ENCODE measurements at places on chromosomes 7 and 10.

- DNase-seq = no peak
These were observed 32.8 kb downstream of the IL15RA start for GRCh38 chr10:5944389-5945189.

GRCh38 chr10:2120746-2121145 lies 383.4 kb upstream of the ADARB2 start:
- no peak for DNase-seq

- no peak for DNase-seq
These were observed 71.2 kb downstream of the GFRA1 start for GRCh38 chr10:116201670-116202430.

- DNase-seq = no peak
These were observed 321.3 kb downstream of the CACNA2D1 start for GRCh38 chr7:82122275-82122674.

DNA sequence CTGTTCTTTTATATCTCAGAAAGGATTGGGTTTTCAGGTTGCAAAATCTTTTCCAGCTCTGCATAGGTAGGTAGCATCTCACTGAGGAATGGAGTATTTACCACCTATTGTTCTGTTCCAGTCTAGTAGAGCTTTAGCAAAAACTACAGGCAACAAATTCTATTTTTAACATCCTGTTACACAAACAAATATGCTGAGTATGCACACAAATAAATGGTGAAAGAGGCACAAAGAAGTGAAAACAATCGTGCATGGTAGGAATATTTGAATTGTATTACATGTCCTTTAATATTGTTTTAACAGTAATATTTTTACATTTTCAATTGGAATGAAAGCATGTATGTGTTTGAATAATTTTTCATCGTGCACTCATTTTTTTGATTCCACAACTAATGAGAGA lies 14.5 kb upstream of the MIOS start:
- DNase-seq = no peak

DNA sequence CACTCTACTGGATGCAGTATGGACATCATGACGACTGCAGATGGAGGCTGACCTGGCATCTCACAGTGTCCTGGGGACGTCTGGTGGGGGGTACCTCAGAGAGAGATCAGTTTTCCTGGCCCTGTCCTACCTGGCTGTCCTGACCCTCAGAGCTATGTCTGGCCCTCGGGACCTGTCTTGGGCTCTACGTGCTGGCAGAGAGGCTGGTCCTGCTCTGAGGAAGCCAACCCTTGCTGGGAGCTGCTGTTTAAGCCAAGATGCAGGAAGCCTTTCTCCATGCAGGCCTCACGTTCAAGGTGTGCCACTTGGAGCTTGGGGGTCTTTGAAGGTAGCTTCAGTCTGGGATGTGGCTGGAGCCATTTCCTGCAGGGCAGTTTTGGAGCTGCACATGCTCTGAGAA lies 42.1 kb upstream of the CXCL12 start:
- DNase-seq = no peak

- DNase-seq = no peak
These were observed 18.6 kb upstream of the TMEM225B start for GRCh38 chr7:99579281-99579955.

- no peak for DNase-seq
These were observed 148.2 kb upstream of the TNS3 start for GRCh38 chr7:47730142-47730541.

DNA sequence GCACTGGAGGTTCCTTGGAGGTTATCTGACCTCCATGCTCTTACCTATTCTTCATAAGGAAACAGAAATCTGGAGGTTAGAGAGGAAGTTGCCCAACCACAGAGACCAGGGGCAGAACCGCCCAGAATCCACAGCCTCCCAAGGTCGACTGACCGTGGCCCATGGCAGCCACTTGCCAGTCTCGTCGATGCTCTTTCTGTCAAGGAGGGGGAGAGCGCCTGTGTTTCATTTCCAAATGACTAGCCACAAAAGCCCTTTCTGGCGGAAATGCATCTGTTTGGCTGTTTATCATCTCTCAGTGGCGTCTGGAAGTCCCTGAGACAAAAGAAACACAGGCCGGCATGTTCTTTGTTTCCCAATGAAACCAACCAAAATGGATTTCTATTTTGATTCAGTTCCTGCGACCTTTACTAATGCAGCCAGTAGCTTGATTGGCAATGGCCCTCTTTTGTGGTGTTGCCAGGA lies 2.9 kb downstream of the RAMP3 start:
- DNase-seq = no peak

DNA sequence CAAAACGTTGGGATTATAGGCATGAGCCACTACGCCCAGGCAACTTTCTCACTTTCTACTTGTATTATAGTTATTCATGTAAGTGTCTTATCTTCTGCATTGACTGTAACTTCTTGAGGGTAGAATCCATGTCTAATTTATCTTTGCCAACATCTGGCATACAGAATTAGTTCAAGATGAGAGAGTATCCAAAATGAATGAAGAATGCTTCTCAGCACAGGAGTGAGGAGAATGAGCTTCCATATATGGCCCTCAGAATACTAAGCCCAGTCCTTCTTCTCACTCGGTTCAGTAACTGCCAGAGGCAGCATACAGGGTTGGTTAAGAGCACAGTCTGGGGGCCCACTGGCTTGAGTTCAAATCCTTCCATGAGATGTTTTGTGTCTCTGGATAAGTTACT lies 75.0 kb upstream of the LRRC17 start:
- no peak for DNase-seq

- DNase-seq = no peak
These were observed 140.7 kb downstream of the DYNC2I1 start for GRCh38 chr7:158997110-158997453.

GRCh38 chr10:86257683-86258082 lies 108.9 kb downstream of the GRID1 start:
- no peak for DNase-seq

DNA sequence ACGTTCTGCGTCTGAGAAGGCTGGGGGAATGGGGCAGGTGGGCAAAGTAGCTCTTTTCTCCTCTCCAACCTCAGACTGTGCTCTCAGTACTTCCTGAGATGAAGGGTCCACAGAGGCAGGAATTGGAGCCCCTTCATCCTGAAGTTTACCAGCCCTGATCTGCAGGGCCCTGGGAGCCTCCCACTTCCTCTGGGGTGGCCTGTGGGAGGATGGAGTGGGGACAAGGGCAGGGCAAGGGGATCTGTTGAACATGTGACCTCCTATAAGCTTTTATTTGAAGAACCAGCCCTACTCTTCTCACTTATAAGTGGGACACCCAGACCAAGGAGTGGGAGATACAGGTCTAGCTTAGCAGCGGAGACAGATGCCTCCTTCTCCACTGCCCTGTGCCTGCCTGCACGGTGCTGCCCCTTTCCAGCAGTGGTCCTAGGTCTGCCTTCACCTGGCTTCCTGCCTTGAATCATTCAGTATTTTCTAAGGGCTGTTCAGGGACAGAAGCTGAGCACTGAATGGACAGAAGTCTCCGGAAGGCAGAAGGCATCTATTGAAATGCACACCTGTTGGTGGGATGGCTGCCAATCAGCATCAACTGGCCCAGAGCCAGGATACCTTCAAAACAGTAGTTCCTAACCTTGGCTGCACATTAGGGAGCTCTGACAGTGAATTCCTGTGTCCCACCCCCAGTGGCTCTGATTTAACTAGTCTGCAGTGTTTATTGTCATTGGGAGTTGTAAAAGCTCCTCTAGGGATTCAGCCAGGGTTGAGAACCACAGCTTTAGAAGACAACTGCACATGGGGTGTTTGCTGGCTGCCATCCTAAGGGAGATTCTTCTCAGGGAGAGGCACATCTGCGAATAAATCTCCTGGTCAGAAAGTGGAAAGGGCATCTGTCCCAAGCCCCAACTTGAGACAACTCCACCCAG lies 2.7 kb upstream of the ARHGAP22 start:
- no peak for DNase-seq

GRCh38 chr10:90965720-90966119 lies 44.8 kb upstream of the ANKRD1 start:
- no peak for DNase-seq

GRCh38 chr7:157998884-157999552 lies 588.6 kb downstream of the PTPRN2 start:
- no peak for DNase-seq

- DNase-seq = no peak
These were observed 53.6 kb downstream of the ENTPD1 start for GRCh38 chr10:95809370-95810197.

GRCh38 chr10:123742751-123743440 lies 76.7 kb downstream of the GPR26 start:
- DNase-seq = no peak

DNA sequence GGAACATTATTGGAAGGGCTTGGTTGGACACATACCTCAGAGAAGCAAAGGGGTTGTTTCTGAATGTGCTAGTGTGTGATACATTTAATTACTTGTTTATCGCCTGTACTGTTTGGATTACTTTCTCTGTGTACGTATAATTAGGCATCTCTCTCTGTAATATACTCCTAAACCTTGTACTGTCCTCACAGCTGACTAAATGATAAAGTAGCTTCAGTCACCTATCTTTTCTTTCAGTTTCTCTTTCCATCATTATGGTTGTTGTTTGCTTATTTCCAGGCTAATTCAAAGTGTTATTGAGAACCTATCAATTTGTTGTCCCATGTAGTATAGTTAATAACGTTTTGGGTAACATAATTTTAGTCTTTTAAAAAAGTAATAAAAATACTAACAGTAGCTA lies 34.0 kb downstream of the MXI1 start:
- no peak for DNase-seq

GRCh38 chr10:122521011-122521410 lies 39.5 kb upstream of the DMBT1 start:
- no peak for DNase-seq

GRCh38 chr7:26850193-26850651 lies 14.2 kb downstream of the SKAP2 start:
- DNase-seq = no peak

- no peak for DNase-seq
These were observed 1.0 kb upstream of the CBLL1 start for GRCh38 chr7:107742678-107743566.

DNA sequence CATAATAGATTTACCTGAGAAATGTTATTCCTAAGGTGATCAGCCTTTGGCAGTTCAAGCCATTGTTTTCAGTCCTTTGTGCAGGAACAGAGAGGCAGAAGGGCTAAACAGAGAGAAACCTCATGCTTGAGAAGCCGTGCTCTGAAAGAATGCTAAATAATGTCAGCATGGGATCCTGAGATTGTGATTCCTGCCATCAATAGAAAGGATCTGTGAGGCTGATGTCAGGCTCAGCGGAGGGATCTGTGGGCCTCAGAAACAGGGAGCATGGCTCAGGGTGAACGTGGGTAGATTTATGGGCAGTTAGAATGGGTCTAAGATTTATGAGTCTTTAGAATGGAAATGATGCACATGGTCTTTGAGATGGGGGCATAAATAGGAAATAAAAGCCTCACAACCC lies 439.2 kb upstream of the IGFBP3 start:
- DNase-seq = no peak

DNA sequence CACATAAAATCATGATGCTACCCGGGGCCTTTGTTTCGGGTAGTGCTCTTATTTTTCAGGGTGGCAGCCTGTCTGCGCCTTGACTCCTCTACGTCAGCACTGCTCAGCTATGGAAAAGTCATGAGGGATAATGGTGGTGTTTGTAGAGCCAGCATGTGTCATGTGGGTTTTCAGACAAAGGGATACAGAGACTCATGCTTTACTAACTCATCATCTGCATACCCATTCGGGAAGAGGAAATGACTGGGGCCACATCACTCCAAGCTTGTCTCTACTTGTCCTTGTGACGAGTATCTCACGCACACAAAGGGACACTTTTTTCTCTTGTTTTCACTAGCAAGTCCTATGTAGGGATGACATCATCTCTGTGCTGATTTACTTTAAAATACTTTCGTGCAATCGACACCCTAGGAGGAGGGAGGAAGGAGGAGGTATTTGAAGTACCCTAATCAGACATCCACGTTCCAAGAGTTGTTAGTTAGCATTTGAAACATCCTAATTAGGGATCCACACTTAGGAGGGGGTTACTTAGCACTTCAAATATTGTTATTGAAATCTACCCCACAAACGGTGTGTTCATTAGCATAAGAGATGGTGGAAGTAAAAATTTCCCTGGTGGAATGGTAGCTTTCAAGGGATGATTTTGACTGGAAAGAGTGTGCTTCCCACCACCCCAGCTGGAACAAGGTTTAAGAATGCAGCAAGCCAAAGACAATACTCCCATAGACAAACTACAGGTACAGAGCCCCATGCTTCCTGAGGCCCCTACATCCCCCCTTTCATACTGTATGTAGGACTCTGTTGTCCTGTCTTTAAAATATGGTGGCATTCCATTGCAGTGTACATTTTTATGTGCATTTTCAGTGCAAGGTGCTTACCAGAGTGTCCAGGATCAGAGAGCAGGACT lies 52.0 kb downstream of the THNSL1 start:
- no peak for DNase-seq

DNA sequence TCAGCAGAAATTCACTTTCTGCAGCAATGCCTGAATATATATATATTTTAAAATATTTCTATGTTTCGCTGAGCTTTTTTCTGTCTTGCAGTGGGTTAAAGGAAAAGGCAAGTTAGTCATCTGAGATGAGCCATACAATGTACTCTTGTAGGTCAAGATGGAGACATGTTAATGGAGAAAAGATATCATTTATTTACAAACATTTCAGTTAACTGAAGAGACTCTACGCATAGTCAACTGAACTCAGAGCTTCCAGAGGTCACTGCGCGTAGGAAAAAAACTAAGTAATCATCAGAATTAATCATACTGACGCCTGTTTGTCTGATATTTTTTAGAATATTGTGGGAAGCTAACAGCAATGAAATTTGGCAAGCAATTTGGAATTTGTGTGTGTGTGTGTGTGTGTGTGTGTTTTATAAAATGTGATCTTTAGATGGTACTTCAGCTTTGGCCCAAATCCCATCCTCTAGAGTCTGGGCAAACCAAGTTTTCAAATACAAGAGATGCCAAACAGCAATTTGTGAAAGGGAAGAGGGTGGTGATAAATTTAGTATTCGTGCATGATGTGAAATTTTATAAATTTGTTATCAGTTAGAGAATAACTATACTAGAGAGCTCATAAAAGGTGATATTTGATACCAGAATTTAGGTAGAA lies 193.9 kb upstream of the AGR3 start:
- no peak for DNase-seq

- peak; percentile 43 for DNase-seq
These were observed 190.9 kb downstream of the REEP3 start for GRCh38 chr10:63711867-63712716.

DNA sequence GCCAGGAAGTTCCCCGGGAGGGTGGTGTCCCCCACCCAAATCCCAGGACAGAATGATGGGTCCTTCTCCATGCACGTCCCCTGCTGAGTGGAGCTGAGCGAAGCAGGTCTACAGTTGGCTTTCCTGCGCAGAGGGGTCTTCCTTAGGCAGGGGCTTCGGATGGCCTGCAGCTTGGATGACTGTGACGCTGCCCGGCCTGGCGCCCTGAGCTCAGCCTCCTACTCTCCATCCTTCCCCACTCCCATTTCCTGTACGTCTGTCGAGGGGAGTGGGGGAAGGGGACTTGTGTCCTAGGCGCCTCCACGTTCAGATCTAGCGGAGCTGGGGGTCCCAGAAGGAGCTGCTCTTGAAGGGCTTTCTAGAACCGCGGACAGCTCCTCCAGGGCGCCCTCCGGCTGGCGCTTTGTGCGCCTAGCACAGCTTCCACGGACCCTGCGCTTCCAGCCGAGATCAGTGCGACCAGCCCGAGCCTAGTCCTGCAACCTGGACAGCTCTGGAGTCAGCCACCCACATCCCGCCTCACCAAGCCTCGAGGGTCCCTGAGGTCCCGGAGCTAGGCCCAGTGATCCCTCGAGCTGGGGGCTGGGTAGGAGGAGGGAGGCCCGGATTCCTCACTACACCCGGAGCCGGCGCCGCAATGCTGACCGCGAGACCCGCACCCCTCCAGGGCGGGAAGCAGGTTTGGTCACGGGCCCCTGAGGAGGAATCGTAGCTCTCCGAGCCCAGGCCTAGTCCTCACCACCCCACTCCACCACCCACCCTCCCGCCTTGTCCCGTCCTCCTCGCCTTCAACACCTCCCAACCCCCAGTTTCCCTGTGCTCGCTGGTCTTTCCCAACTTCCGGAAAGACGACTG lies 1.9 kb downstream of the GRID1 start:
- no peak for DNase-seq
